Activated CD4-positive, CD25-positive, alpha-beta regulatory T cell treated with anti-CD3 and anti-CD28 coated beads, Interleukin-2, amount 50 U/mL, for 72 hours (primary cell): ENCODE measurements at places on chromosomes 12 and 14.

GRCh38 chr12:67239061-67239460 is 30.1 kb upstream of the CAND1 start:
- no peak for DNase-seq

- no peak for DNase-seq
These were observed 918.0 kb downstream of the AACS start for GRCh38 chr12:125983094-125983783.

GRCh38 chr14:104654119-104654518 is 35.3 kb upstream of the INF2 start:
- DNase-seq: no peak

GRCh38 chr14:53109105-53110041 is 43.8 kb downstream of the DDHD1 start:
- no peak for DNase-seq

GRCh38 chr12:56469007-56469930 is 891 bp downstream of the SPRYD4 start:
- no peak for DNase-seq

DNA sequence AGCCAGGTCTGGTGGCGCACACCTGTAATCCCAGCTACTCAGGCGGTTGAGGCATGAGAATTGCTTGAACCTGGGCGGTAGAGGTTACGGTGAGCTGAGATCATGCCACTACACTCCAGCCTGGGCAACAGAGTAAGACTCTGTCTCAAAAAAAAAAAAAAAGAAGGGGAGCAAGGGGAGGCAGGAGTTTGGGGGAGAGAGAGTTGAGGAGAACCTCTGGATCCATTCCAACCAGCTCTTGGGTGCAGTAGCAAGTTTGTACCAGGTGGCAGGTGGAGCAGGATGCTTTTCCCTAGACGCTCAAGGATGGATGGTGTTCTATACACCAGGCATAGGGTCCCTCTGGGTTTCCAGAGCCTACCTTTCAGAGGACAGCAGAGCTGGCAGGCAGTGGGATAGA is 1.9 kb downstream of the NFE2 start:
- DNase-seq: no peak

DNA sequence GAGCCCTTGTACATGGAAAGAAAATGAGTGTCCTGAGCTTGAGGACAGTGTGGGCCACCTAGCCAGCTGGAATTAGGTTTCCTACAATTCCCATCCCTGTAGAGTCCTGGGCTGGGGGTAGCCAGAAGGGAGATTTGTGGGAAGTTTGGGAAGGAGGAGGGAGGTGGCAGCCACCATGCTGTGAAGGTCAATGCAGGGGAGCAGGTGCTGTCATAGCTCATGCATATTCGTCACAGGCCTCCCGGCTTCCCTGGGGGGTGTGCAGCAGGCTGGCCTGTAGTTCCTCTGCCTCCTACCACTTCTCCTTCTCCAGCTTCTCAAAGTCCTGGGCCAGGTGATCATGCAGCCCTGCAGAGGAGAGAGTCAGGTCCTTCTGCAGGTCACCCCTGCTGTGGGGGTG is 121.3 kb downstream of the TBX3 start:
- no peak for DNase-seq
